ENCODE measurements at places on chromosomes 4 and X.

DNA sequence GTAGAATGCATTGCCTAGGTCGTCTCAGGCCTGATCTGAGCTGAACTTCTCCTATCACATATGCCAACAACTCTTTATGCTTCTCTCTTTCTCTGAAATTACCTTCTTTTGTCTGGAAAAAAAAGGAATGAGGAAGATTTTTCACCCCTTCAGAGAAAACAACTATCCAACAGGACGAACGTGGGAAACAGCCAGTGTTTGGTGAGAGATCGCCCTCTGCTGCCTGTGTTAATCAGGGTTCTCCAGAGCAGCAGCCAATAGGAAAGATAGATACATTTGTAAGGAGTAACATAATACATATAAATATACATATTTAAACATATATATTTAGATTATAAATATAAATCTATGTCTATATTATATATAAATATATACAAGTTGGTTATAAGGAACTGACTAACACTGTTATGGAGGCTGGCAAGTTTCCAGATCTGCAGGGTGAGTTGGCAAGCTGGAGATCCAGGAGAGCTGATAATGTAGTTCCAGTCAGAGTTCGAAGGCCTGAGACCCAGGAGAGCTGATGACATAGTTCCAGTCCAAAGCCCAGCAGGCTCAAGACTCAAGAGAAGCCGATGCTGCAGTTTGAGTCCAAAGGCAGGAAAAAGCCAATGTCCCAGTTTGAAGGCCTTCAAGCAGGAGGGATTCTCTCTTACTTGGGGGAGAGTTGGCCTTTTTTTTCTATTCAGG lies 13.3 kb downstream of the CETN2 start:
- no peak for DNase-seq

DNA sequence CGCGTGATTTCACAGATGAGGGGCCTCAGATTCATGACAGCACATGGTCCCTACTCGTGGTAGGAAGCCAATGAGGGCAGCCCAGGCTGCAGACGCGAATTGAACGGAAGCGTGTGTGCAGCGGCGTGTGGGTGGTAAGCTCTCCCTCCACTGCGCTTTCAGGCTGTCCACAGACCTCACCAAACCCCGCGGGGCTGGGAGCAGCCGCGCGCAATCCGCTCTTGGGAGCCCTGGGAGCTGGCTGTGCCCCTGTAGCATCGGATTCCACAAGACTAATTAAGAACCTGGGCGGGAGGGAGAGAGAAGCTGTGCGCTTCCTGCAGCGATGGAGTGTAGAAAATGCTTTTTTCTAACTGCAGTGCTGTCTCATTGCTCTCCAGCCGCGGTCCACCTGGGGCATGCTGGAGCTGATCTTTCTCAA lies 134.9 kb downstream of the STOX2 start:
- DNase-seq, result no peak

GRCh38 chrX:119008110-119008744 lies 33.8 kb downstream of the LONRF3 start:
- no peak for DNase-seq

GRCh38 chr4:98466868-98467599 lies 191.4 kb downstream of the TSPAN5 start:
- no peak for DNase-seq

DNA sequence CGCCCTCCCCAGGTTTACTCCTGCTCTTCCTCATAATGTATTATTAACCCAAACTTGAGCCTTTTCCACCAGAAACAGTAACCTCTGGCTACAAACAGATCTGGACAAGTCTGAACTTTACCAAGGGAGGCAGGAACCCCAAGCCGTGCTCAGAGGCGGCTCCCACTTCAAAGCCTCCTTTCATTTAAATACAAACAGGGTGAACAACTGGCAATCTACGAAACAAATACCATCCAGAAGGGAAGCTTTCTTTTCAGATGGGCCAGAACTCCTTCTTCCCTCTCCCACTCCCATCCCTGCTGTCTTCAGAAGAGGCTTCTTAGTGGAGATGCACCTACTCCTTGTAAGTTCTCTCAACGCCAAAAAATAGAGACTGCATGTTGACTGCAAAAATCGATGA lies 2.1 kb upstream of the GPC4 start:
- DNase-seq, result no peak

GRCh38 chr4:19743115-19743638 lies 508.5 kb upstream of the SLIT2 start:
- no peak for DNase-seq

GRCh38 chr4:100872811-100873210 lies 355.0 kb upstream of the EMCN start:
- no peak for DNase-seq

DNA sequence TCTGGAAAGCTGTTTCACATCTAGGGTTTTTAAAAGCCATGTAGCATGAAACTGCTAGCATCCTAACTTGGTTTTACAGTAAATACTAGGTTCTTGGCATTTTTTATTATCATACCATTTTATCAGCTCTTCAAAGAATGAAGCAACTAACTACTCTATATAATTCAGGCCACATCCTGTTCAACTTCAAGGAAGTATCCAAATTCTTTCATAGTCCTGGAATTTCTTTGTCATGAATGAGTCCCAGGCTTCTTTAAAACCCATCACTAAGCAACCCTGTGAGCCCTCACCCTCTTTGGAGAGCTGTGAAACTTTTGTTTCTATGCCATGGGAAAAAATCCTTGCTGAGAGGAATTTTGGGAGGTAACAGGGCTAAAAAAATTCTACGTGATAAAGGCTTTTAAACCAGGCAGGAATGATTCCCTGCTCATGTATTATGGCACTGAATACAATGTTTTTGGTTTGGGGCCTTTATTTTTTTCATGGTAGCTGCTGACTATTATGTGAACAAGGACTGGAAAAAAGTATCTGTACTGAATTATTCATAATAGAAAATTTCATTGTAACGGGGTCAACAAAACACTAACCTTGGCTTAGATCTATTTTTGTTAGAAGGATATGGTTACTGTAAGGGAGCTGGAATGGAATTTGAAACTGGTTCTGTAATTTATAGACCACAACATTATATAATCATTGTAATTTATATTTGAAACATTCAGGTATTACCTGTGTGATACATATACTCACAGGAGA lies 164.9 kb downstream of the DCTD start:
- DNase-seq, result no peak

DNA sequence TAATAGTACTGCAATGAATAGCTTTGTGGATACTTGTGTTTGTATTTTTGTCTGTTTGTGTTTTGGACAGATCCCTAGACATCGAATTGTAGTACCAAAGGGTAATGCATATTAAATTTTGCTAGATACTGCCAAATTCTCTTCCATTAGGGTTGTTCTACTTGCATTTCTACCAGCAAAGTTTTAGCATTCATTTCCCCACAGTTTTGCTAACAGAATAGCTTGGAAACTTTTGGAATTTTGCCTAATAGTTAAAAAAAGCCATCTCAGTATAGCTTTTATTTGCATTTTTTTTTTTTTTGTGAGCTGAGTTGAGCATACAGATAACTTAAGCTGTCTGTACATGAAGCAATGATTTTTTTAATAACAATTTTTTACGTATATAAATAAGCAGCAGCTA lies 1084.9 kb downstream of the ADGRL3 start:
- DNase-seq, result no peak

DNA sequence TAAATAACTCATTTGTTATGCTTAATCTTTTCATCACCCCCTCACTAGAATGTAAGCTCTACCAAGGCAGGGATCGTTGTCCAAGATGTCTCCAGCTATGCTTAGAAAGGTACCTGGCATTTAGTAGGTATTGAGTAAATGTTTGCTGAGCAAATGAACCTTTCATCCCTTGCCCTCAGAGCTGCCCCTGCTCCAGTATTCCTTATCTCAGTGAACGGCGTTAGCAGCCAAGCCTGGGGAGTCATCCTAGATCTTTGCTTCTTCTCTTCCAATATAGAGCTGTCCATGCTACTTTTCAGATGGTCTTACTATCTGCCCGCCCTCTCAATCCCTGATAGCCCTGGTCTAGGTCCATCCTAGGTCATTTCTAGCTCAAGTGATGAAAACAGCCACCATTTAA lies 188.4 kb downstream of the NR3C2 start:
- DNase-seq, result no peak

DNA sequence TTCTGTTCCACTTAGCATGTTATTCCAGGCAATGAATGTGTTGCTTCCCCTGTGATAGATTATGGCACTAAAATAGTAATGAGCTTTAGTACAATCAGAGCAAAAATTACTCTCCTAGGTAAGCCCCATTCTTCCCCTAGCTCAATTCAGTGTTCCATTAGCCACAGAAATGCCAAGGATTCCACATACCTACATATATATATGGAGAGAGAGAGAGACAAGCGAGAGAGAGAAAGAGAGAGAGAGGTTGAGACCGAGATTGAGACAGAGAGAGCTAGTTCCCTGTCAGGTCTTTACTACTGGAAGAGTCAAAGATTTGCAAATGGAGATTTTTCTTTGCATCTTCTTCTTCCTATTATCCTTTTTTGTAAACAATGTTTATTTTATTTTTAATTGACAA lies 8.7 kb downstream of the LIMCH1 start:
- no peak for DNase-seq

DNA sequence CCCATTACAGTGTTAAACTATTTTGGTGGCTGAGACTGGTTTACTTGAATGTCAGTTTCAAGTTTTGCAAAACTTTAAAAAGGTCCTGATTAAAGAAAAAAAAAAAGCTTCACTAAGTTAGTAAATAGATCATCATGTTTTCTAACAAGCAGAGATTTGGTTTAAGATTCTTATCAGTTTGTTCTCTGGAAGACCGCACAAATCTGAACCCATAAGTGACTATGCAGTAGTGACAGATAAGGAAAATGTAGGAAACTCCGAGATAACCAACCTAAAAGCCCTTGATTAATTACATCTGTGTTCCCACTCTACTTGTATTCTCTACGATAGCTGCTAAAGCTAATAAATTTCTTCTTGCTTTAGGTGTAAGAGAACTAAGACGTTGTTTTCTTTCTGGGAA lies 1799.8 kb upstream of the ADGRL3 start:
- DNase-seq, result no peak

- DNase-seq, result no peak
Measured at GRCh38 chr4:113256946-113257345, 207.5 kb downstream of the ANK2 start.

GRCh38 chr4:100295792-100296191 lies 105.5 kb upstream of the DDIT4L start:
- DNase-seq, result no peak

GRCh38 chr4:177131736-177132135 lies 177.9 kb upstream of the NEIL3 start:
- DNase-seq, result no peak

GRCh38 chr4:17230727-17231126 lies 281.2 kb downstream of the QDPR start:
- no peak for DNase-seq

DNA sequence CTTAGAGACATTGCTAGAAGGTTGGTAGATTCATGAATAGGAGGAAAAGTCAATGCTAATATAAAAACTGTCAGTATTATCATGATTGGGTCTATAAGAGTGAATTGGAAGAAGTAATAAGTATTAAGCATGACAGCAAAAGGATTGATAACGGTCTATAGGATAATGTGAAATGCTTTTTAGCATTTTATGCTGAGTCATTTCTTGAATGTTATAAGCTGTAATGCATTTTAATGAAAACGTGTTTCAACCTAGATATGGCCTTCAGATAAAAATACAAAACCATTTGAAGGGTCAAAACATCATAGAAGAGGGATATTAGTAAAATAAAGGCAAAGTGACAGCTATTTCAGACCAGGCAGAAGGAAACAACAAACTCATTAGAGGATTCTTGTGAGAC lies 353.5 kb downstream of the SH2D1A start:
- no peak for DNase-seq

DNA sequence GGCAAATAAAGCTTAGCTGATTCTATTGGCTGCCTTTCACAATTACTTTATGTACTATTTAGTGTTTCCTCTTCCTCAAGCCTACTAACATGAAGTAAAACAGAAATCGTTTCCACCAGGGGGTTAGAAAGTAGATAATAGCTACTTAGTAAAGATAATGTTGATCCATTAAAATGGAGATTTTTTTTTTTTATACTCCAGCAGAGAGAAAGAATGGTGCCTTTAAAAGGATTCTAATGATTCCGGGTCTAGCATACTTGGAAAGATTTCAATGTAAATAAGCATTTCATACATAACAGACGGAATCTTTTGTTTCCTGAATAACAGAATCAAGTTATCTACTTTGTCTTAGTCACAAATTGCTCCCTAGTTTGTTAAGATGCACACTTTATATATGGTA lies 37.1 kb downstream of the GK start:
- no peak for DNase-seq

- no peak for DNase-seq
Measured at GRCh38 chr4:155164718-155165117, 43.7 kb upstream of the NPY2R start.

DNA sequence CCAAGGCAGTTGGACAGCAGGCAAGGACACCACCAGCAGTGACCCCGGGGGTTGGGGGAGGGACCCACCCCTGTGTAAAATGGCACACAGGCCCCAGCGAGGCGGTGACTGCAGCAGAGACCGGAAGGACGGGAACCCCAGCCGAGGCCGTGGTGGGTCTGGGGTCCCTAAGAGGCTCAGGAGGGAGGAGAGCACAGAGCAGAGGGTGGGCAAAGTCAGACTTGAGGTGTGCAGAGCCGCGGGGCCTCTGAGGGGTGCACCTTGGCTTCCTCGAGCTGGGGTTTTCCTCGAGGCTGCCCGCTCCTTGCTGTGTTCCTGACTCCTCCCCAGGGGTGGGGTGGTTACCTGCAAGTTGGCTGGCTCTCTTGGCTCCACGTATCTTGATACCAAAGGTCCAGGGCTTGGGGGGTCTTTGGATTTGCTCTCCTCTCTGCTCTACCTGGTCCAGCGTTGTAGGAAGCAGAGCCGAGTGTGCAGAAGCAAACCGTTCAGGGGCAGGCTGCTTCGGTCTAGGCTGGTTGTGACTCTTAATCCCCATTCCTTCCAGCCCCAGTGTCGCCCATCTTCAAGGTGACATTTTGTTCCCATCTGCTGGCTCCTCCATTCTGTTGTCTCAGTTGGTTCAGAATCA lies 37.9 kb upstream of the SORCS2 start:
- DNase-seq, result no peak

DNA sequence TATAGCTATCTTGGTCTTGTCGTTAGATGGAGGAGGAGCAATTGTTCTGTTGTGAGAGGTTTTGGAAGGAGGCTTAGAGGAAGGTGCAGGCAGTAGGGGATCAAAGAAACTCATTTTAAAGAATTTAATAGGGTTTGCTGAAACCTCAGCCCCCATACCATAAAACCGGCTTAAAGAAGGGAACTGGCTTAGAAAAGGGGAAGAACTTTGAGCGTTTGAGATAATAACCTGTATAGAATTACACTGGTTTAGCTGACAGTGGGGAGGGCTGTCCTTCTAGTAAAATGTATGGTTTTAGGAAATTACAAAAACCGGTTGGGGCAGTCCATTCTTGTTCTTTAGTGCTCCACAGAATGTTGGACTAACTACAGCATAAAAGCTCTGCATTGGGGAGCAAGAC lies 128.1 kb downstream of the KDM6A start:
- no peak for DNase-seq

GRCh38 chr4:95318483-95318882 lies 230.3 kb downstream of the UNC5C start:
- no peak for DNase-seq

GRCh38 chrX:131322651-131323050 lies 33.5 kb upstream of the IGSF1 start:
- DNase-seq, result no peak

- DNase-seq, result no peak
Measured at GRCh38 chrX:110847334-110847733, 51.7 kb upstream of the CHRDL1 start.

Measured in stimulated activated CD8-positive, alpha-beta memory T cell treated with anti-CD3 and anti-CD28 coated beads, Interleukin-7, amount 100 ng/mL, for 24 hours (primary cell).